ENCODE measurements at places on chromosomes 2 and 18. TPM values are rescaled to one million over a fixed set of nuclear protein-coding genes. Genes with fewer than 3 reads are reported as not detected.

RNF152 gene
- total RNA-seq: 60.3 TPM

C1QL2 gene
- not detected for total RNA-seq

CYP27C1 gene
- 0.12 TPM for total RNA-seq

RAB6C gene
- total RNA-seq: not detected

TLX2 gene
- 0.23 TPM for total RNA-seq

NPPC gene
- total RNA-seq: not detected

DNA sequence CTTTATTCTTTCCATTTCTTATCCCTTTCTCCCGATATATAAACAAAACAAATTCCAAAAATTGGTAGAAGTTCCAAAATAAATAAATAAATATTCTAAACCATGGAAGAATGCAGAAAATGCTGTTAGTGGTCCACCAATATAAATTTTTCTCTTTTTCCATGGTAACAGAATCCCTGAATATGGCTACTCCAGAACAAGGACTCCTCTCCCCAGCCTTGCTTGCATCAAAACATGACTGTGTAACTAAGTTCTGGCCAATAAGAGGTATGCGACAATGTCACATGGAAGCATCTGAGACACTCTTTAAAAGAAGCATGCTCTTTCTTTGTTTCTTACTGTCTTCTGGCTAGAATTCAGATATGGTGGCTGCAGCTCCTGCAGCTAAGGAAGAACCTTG is 325.1 kb upstream of the TANK start:
- peaks cover 31% of the 10 kb centered on the region for H3K4me1 ChIP-seq
- DNase-seq: no peak
- no peak overlapping the region for H3K4me3 ChIP-seq
- no peak overlapping the region for H3K27ac ChIP-seq
- no peaks in the 10 kb centered on the region for H3K36me3 ChIP-seq
- H3K27me3 ChIP-seq: peaks cover 1% of the 10 kb centered on the region

DNA sequence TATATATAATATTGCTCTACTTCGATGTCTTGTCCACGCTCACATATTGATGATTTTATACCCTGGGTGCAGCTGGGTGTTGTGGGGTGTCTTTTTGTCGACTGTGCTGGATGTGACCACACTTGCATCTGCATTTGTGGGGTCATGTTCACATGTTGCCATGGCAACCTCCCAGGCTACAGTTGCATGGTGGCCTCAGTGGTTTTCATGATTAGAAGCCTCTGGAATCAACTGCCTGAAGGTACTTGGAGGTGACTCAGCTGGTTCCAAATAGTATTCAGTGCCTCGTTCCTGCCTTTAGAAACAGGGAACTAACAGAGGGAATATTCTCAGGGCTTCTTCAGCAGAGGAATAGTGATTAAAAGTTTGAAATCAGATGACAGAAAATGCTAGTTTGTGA is 166.3 kb upstream of the NYAP2 start:
- H3K4me3 ChIP-seq: no peak overlapping the region
- H3K27ac ChIP-seq: peak overlapping the region; percentile 64
- peak; percentile 80 for DNase-seq
- H3K36me3 ChIP-seq: no peaks in the 10 kb centered on the region

- H3K27me3 ChIP-seq: no peaks in the 10 kb centered on the region
- DNase-seq: no peak
- no peak overlapping the region for H3K27ac ChIP-seq
- H3K36me3 ChIP-seq: no peaks in the 10 kb centered on the region
These were observed 89.9 kb upstream of the DNMT3A start for GRCh38 chr2:25431604-25432003.

GRCh38 chr2:137221797-137222492 is 456.6 kb downstream of the THSD7B start:
- DNase-seq: no peak
- no peaks in the 10 kb centered on the region for H3K27me3 ChIP-seq
- H3K4me1 ChIP-seq: peaks cover 39% of the 10 kb centered on the region
- H3K36me3 ChIP-seq: no peaks in the 10 kb centered on the region

GRCh38 chr2:230578106-230578505 is 134.5 kb upstream of the CAB39 start:
- no peak overlapping the region for H3K27ac ChIP-seq
- H3K4me3 ChIP-seq: no peak overlapping the region
- peaks cover 14% of the 10 kb centered on the region for H3K36me3 ChIP-seq
- DNase-seq: no peak
- peaks cover 10% of the 10 kb centered on the region for H3K4me1 ChIP-seq
- H3K27me3 ChIP-seq: peaks cover 10% of the 10 kb centered on the region

GRCh38 chr2:225573603-225574002 is 174.1 kb downstream of the NYAP2 start:
- no peaks in the 10 kb centered on the region for H3K27me3 ChIP-seq
- H3K4me1 ChIP-seq: no peaks in the 10 kb centered on the region
- no peaks in the 10 kb centered on the region for H3K36me3 ChIP-seq
- no peak overlapping the region for H3K27ac ChIP-seq

GRCh38 chr2:48330430-48330829 is 199.5 kb upstream of the STON1 start:
- no peak overlapping the region for H3K27ac ChIP-seq
- H3K36me3 ChIP-seq: 0 out of 2 replicates have a peak, but pooled peaks cover 3% of the 10 kb centered on the region
- DNase-seq: no peak
- H3K4me3 ChIP-seq: no peak overlapping the region
- H3K27me3 ChIP-seq: no peaks in the 10 kb centered on the region
- H3K4me1 ChIP-seq: peaks cover 13% of the 10 kb centered on the region

DNA sequence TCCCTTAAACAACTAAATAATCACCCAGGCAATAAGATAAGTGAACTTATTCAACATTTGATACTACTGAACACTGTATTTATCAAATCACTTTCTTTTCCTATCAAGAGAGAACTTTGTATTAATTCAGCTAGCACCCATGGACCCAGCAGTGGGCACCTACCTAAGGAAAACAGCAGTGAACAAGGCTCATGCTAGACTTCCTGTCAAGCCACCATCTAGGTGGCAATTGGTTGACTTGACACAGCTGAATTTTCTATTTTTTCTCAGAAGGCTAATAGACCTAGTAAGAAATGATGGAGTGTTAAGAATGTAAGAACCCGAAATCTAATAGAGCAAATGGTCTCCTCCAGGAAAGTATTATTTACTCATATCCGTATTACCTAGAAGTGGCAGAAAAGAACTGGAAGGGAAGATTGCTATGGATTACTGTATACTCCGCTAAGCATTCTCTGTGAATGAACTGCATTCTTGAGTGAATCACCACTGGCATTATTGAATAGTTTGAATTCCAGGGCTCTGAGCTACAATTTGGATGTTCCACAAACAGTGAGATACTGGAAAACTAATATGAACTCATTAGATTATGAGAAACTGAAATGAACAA is 988.2 kb upstream of the CDH2 start:
- peak; percentile 84 for DNase-seq
- peaks cover 2% of the 10 kb centered on the region for H3K27me3 ChIP-seq
- H3K4me1 ChIP-seq: peaks cover 66% of the 10 kb centered on the region
- H3K27ac ChIP-seq: peak overlapping the region; percentile 96
- peaks cover 32% of the 10 kb centered on the region for H3K36me3 ChIP-seq

DNA sequence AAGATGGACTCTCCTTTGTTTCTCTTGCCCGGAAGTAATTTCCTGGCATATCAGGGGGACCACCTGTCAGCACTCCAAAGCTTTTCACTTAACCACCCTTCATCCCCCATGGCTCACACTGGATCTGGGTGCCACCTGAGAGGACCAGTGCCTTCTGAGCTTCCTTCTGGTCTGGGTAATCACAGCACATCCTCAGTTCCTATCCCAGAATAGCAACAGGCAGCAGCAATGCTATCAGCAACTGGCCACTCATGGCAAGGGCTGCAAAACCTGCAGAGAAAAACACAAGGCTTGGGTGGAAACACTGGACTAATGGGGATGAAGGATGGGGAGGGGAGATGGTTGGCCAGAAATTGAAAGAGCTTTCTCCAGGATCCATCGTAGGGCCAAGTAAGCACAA is 59.9 kb upstream of the STPG4 start:
- H3K36me3 ChIP-seq: no peaks in the 10 kb centered on the region
- no peak for DNase-seq
- H3K4me3 ChIP-seq: no peak overlapping the region
- peaks cover 6% of the 10 kb centered on the region for H3K4me1 ChIP-seq

DNA sequence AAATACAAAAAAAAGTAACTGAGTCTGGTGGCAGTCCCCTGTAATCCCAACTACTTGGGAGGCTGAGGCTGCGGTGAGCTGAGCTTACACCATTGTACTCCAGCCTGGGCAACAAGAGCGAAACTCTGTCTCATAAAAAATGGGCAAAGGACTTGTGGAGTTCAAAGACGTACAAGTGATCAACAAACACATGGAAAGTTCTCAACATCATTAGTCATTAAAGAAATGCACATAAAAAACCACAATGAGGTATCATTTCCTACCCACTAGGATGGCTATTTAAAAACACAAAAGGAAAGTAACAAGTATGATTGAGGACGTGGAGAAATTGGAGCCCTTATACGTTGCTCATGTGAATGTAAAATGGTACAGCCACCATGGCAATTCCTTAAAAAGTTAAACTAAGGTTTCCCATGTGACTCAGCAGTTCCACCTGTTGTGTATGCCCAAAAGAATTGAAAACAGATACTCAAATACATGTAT is 52.3 kb downstream of the RAB10 start:
- DNase-seq: peak; percentile 75
- H3K27me3 ChIP-seq: peaks cover 4% of the 10 kb centered on the region

- no peaks in the 10 kb centered on the region for H3K36me3 ChIP-seq
- DNase-seq: no peak
- no peaks in the 10 kb centered on the region for H3K4me1 ChIP-seq
- H3K27me3 ChIP-seq: peaks cover 11% of the 10 kb centered on the region
- H3K4me3 ChIP-seq: no peak overlapping the region
These were observed 198.9 kb upstream of the REV1 start for GRCh38 chr2:99688699-99689098.

GRCh38 chr18:55095584-55095983 is 136.3 kb upstream of the CCDC68 start:
- no peak overlapping the region for H3K4me3 ChIP-seq
- no peak overlapping the region for H3K27ac ChIP-seq
- H3K36me3 ChIP-seq: no peaks in the 10 kb centered on the region
- peaks cover 32% of the 10 kb centered on the region for H3K4me1 ChIP-seq

- H3K27ac ChIP-seq: no peak overlapping the region
- peak; percentile 89 for DNase-seq
- no peaks in the 10 kb centered on the region for H3K36me3 ChIP-seq
- no peak overlapping the region for H3K4me3 ChIP-seq
These were observed 115.0 kb upstream of the GLS start for GRCh38 chr2:190765386-190766173.

DNA sequence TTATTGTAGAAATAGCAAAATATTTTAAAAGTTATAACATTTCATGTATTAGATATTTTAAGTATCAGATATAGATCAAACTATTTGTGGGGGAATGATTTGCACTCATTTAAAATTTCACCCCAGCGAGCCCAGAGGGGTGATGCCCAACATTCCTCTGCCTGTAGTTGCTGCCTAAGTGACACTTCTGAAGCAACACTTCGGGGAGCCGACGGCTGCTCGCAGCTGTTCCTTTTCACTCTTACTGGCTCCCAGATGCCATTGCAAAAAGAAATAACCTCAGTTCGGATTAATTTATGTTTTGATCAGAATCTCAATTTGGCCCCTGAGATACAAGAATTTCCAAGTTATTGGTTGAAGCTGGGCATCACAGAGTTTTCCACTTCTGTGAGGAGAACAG is 603.8 kb downstream of the PLCL1 start:
- DNase-seq: no peak
- H3K4me1 ChIP-seq: no peaks in the 10 kb centered on the region
- H3K27me3 ChIP-seq: no peaks in the 10 kb centered on the region
- H3K27ac ChIP-seq: no peak overlapping the region
- no peaks in the 10 kb centered on the region for H3K36me3 ChIP-seq

GRCh38 chr2:103529798-103530502 is 768.1 kb downstream of the TMEM182 start:
- no peak for DNase-seq
- no peaks in the 10 kb centered on the region for H3K27me3 ChIP-seq
- no peak overlapping the region for H3K27ac ChIP-seq
- H3K36me3 ChIP-seq: no peaks in the 10 kb centered on the region

DNA sequence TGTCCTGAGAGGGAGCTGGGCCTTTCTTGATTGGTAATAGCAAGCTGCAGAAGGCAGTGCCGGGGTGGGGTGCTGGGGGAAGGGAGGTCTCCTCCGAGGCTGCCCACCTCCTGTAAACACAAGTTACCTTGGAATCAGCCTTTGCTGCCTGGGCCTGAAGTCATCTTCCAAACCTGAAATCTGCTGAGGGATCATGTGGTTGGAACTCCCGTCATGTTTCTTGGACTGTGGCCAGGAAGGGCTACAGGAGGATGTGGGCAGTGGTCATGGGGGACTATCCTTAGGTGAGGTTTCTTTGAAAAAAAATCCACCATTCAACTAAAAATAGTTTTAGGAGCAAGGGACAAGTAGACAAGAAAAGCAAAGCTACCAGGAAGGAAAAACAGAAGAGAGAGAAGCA is 74.2 kb downstream of the CDK15 start:
- H3K27ac ChIP-seq: peak overlapping the region; percentile 99
- peaks cover 2% of the 10 kb centered on the region for H3K27me3 ChIP-seq
- H3K36me3 ChIP-seq: peaks cover 30% of the 10 kb centered on the region
- H3K4me1 ChIP-seq: peaks cover 71% of the 10 kb centered on the region
- DNase-seq: peak; percentile 61
- H3K4me3 ChIP-seq: peak overlapping the region; percentile 68

GRCh38 chr2:148674063-148675020 is 29.8 kb downstream of the EPC2 start:
- no peak overlapping the region for H3K27ac ChIP-seq
- no peaks in the 10 kb centered on the region for H3K36me3 ChIP-seq
- no peak for DNase-seq

DNA sequence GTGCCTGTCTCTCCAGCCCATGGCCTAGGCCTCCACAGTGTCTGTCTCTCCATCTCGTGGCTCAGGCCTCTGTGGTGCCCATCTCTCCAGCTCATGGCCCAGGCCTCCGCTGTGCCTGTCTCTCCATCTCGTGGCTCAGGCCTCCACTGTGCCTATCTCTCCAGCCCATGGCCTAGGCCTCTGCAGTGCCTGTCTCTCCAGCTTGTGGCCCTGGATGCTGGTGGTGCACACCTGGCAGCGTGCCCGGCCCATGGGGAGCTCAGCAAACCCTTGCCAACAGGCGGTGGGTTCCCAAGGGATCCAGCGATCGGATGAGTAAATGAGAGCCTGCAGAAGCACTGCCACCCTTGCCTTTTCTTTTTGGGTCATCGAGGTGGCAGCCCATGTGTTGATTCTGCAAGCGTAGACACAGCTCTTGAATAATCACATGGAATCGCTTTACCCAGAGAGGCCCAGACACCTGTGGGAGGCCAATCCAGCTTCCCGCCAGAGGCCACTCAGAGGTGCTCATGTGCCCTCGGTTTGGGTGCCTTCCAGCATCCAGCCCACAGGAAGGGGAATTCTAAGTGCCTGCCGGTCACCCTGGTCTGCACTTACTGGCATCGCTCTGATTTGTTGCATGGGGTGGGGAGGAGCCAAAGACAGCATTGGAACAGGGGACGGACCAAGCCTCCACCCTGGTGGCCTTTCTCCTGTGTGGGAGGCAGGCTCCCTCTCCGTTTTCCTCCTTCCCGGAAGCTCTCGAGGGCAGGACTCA is 101.8 kb upstream of the HDAC4 start:
- DNase-seq: no peak
- no peaks in the 10 kb centered on the region for H3K36me3 ChIP-seq
- no peak overlapping the region for H3K4me3 ChIP-seq
- H3K4me1 ChIP-seq: no peaks in the 10 kb centered on the region
- H3K27me3 ChIP-seq: peaks cover 9% of the 10 kb centered on the region

- peaks cover 28% of the 10 kb centered on the region for H3K27me3 ChIP-seq
- no peak for DNase-seq
- H3K27ac ChIP-seq: no peak within 1 kb of the TSS
- no peak within 1 kb of the TSS for H3K4me3 ChIP-seq
- peaks cover 5% of the 10 kb centered on the region for H3K36me3 ChIP-seq
- H3K4me1 ChIP-seq: no peaks in the 10 kb centered on the region
These were observed at the start of gene SRD5A2 for GRCh38 chr2:31580321-31581117. SRD5A2 (minus strand) TSS chr2:31580938; CDS start chr2:31580900, 38 bp downstream.

Measured in HFFc6 (cell line).